ENCODE measurements at places on chromosomes 7 and 10.

DNA sequence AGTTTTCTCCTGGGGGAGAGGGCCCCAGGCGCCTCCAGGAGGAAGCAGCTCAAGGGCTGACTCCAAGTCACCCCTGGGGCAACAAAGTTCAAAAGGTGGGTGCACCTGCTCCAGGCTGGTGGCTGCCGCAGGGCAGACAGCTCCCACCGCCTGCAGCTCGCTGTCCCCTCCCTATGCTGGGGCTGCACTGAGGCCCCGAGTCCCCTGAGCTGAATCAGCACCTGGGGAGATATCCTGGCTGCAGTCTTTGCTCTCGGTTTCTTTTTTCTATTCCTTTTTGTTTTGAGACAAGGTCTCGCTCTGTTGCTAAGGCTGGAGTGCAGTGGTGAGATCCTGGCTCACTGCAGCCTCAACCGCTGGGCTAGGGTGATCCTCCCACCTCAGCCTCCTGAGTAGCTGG lies 183.4 kb downstream of the DNAJB6 start:
- DNase-seq: no peak

GRCh38 chr7:43799605-43800004 lies 41.1 kb downstream of the BLVRA start:
- DNase-seq: no peak

DNA sequence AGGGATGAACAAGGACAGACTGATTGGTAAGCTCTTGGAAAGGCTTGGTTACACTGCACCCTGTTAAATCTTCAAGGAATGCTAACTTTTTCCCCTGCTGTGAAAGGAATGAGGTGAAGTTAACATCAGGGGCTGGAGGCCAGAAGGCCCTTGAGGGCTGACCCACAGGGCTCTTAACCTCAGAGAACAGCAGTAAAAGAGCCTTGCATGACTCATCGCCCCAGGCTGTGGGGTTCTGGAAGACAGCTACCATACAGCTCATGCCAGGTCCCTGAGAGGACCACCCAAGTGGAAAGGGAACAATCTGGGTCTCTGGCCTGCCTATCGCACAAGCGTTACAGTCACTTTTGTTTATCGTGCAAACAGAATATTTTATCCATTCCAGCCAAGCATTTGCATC lies 54.4 kb downstream of the CYP2C9 start:
- no peak for DNase-seq

- no peak for DNase-seq
Observed at GRCh38 chr10:7491949-7492659, 81.3 kb upstream of the SFMBT2 start.

DNA sequence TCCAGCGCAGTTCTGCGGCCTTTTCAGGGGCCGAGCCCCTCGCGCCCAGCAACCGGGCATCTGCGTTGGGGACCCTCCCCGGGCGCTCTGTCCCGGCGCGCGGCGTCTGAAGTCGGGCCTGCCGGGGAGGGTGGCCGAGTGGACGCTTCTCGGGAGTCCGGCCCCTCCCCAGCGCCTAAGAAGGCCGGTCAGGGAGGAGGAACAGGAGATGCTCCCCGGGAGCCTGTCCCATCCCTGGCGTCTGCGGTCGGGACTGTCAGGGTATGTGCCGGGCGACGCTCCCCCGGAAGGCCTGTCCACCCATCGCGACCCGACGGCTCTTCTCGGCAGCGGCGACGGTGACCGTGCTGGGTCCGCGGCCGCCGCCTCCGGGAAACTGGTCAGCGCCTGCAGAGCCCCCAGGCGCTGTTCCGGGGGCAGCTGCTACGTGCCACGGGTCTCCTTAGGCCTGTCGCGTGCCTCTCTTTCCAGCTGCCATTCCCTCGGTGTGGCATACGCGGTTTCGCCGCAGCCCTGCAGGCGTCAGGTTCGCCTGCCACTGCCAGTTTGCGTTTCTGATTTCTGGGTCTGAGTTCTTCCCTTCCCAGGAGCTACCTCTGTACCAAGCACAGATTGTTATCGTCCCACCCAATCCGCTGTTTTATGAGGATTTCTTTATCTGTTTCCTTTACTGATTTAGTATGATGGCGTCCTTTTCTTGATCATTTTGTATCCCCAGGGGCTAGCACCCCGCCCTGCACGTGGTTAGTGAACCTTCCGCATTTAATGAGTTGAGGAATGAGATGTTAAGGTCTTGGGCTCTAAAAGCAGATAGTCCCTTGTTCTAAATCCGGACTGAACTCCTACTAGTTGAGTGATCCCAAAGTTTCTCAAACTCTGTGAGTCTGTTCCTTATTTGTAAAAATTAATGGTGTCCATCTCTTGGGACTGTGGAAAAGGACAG lies 782 bp downstream of the IFIT5 start:
- DNase-seq: peak; percentile 36

- peak; percentile 37 for DNase-seq
Observed at GRCh38 chr7:127874951-127875608, 156.2 kb downstream of the LRRC4 start.
